H9 (cell line): ENCODE measurements at places on chromosomes 11 and 22. TPM values are rescaled to one million over a fixed set of nuclear protein-coding genes. Genes with fewer than 3 reads are reported as not detected.

DNA sequence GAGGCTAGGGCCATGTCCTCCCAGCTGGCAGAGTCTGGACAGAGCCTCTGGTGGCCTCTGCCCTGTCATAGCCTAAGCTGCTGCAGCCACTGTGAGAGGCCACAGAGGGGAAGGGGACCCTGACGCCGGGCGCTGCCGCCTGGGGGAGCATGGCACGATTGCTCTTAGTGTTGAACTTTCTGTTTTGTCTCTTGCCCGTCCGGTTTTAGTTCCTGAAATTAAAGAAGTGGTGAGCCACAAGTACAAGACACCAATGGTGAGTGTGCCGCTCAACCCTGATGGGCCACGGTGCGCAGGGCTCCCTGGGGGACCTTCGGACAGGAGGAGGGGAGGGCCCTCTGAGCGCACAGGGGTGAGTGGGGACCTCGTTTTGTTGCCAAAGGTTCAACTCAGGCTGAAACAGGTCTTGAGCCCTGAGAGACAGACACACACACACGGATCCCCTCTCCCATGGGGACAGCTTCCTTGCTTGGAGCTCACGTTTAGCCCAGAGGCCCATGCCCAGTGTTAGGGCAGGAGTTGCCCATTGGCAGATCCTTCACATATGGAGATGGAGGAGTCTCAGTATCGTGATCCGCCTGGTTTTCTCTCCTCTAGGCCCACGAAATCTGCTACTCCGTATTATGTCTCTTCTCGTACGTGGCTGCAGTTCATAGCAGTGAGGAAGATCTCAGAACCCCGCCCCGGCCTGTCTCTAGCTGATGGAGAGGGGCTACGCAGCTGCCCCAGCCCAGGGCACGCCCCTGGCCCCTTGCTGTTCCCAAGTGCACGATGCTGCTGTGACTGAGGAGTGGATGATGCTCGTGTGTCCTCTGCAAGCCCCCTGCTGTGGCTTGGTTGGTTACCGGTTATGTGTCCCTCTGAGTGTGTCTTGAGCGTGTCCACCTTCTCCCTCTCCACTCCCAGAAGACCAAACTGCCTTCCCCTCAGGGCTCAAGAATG lies 23.8 kb downstream of the MYBPC3 start:
- no peak for DNase-seq

KRTAP5-11 gene
- total RNA-seq = not detected in 2 replicates

- no peak for DNase-seq
These were observed 1243.0 kb upstream of the RAG2 start for GRCh38 chr11:37841016-37841415.

DNA sequence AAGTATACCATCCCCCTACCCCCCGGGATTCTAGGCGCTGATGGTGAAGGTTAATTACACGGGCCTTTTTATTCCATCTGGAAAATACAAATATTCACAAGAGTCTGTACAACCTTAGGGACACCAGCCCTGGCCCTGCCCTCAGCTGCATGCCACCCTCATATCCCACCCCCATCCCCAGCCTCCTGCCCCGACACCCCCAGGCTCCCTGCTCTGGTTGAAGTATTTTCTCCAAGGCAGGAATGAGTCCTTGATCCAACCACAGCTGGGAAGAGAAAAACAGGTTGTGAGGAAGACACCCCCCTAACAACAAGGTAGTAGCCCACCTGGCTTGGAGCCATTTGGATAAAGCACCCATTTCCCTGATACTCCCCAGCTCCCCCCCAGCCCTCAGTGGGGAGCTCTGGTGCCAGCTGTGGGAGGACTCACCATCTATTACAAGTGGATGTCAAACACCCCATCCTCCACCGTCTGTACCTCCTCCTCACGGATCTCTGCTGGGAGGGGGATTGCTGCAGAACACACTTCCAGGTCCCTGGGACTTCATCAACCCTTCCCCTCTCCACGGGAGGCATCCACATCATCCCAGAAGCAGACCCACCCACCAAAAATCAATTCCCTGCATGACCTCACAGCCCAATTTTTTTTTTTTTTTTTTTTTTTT lies 4.0 kb upstream of the NRXN2 start:
- DNase-seq = peak; percentile 20

DNA sequence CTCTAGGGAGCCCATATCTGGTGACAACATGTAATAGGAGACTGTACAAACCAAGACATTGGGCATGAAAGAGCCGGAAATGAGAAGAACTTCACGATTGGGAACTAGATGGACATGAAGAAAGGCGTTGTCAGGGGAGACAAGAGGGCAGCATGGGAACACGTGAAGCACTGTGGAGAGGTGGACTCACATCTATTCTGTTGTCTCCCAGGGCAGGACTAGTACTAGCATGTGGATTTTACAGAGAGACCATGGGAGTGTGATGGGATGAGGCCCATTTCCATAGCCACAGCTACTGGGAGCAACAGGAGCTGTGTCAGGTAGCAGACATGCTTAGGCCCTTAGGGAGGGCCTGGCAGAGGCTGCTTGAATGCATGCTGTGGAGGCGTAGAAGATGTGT lies 333.9 kb downstream of the OPCML start:
- DNase-seq = no peak

TP53AIP1 gene
- not detected in 2 replicates for total RNA-seq

OLFML1 gene
- not detected in 2 replicates for total RNA-seq

- peak; percentile 95 for DNase-seq
These were observed 326.6 kb downstream of the MN1 start for GRCh38 chr22:27474711-27475547.

DNA sequence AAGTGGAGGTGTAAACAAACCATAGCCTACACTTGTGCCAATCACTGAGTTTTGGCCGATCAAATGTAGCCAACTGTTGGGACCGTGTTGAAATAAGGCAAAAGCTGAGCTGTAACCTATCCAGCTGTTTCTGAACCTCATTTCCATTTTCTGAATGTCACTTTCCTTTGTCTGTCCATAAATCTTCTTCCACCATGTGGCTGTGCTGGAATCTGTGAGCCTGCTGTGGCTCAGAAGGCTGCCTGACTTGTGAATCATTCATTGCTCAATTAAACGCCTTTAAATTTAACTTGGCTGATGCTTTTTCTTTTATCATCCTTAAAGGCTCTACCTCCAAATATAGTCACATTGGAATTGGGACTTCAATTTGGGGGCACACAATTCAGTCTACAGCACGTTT lies 203.1 kb upstream of the MPPED2 start:
- no peak for DNase-seq

GRCh38 chr22:41828516-41828915 lies 4.4 kb upstream of the SREBF2 start:
- DNase-seq = no peak
